ENCODE measurements at places on chromosomes 1 and 21.

- no peak for DNase-seq
These were observed 117.0 kb downstream of the NEK7 start for GRCh38 chr1:198273748-198274295.

DNA sequence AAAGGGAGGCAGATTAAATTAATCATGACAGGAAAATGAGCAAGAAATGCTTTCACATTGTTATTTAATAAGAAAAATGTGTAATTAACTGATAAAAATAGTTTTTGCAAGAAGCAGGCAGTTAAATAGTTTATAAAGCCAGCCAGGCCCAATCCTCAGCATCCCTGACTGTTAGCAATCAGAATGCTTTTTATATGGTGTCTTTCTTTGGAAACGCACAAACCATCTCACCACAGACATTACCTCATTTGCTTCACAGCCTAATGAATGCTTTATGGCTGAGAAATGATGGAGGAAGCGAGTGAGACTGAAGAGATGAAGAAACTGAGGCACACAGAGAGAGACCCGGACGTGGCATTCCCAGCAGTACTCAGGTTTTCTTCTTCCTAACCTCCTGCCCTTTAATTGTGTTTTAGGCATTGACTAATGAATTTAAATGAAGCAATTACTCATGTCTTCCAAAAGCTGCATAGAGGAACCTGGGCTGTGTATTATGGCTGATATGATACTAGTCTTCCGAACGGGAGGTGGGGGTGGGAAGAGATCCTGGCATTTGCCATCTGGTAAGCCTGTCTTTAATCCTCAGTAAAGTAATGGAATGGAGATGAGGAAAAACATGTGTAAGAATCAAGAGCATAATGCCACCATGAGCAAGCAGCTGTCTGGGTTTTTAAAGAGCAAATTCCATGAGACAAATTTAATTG lies 116.1 kb upstream of the LMO4 start:
- no peak for DNase-seq

- DNase-seq = no peak
These were observed 205.8 kb upstream of the LYPLAL1 start for GRCh38 chr1:218967836-218968235.

DNA sequence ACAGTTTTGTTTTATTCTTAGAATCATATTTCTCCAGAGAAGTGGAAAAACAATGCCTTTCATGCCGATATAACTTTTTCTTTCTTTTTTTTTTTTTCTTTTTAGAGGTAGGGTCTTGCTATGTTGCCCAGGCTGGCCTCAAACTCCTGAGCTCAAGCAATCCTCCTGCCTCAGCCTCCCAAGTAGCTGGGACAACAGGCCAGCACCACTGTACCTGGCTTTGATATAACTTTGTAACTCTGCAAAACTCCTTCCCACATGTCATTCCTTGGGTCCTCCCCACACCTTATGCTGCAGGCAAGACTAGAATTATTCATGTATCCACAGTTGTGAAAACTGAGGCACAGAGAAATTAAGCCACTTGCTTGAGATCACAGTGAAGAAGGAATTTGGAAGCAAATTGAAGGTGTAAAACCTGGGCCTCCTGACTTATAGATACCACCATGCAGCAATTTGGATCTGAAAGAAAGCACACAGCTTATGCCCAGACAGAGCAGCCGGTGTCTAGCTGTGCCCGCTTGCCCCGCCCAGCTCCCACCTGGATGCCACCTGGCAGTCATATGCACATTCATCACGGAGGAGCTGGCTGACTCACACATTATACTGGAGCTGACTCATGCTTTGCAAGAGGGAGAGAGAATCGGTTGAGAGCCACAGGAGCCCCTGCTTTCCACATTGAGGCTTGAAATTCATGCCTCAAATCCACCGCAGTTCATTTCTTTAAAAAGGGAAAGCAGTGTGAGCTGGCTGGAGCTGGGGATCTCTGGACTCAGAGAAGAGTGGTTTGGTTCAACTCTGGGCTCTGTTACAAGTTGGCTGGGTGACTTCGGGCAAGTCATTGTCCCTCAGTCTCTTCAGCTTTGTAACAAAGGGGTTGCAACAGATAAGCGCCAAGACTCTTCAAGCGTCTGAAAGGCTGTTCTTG lies 8.3 kb upstream of the SLC2A1 start:
- DNase-seq = peak; percentile 45

GRCh38 chr1:6170742-6171201 lies 9.3 kb downstream of the CHD5 start:
- DNase-seq = no peak

- peak; percentile 88 for DNase-seq
These were observed 91.9 kb downstream of the NFIA start for GRCh38 chr1:61174060-61174795.
